IMR-90 (cell line): ENCODE measurements at places on chromosomes 1 and 21. TPM values are rescaled to one million over a fixed set of nuclear protein-coding genes. Genes with fewer than 3 reads are reported as not detected.

SPOCD1 gene
- 132 and 135 TPM in 2 replicates for polyA plus RNA-seq

DNAJC6 gene
- polyA plus RNA-seq: 0.05 and 0.13 TPM in 2 replicates

- H3K27me3 ChIP-seq: peaks cover 2% of the 10 kb centered on the region; the same call in 1 of the 2 replicates
- DNase-seq: no peak
- no peaks in the 10 kb centered on the region for H3K36me3 ChIP-seq
- H3K4me3 ChIP-seq: no peak overlapping the region
These were observed 131.0 kb downstream of the RRAGC start for GRCh38 chr1:38728585-38728908.

RBM11 gene
- 0.10 and 0.46 TPM in 2 replicates for polyA plus RNA-seq

GRCh38 chr1:77031106-77031662 lies 163.9 kb downstream of the ST6GALNAC5 start:
- H3K4me3 ChIP-seq: no peak overlapping the region
- H3K36me3 ChIP-seq: no peaks in the 10 kb centered on the region
- H3K27ac ChIP-seq: no peak overlapping the region
